ENCODE measurements at places on chromosomes 3 and 15. TPM values are rescaled to one million over a fixed set of nuclear protein-coding genes. Genes with fewer than 3 reads are reported as not detected.
A peak's percentile ranks its signal among the peaks of the same experiment; 100 is the strongest.

DNA sequence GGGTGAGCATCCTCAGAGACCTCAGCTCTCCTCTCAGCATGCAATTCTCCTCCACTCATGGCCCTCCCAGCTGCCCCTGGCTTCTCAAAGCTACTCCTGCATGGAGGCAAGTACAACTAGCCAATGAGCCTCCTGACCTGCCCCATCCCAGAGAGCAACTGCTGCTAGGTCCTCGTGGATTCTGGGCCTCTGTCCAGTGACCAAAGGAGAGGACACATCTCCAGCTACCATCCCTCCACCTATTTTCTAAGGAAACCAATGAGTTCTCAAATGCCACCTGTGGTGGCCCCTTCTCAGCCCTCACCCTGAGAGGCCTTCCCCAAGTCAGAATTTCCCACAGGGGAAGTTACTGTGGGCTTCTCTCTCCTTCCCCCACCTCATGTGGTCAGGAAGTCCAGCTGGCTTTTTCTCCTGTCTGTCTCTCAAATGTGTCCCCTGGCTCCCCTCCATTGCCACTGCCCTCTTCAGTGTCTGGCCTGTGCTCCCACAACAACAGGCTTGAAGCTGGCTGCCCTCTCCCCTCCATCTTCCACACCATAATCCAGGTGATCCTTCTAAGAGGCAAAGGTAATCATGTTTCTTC, 43.0 kb downstream of the LIPC start:
- DNase-seq: no peak
- no peaks in the 10 kb centered on the region for H3K27me3 ChIP-seq
- no peak overlapping the region for H3K4me3 ChIP-seq
- H3K36me3 ChIP-seq: no peaks in the 10 kb centered on the region
- H3K4me1 ChIP-seq: peaks cover 3% of the 10 kb centered on the region

DNA sequence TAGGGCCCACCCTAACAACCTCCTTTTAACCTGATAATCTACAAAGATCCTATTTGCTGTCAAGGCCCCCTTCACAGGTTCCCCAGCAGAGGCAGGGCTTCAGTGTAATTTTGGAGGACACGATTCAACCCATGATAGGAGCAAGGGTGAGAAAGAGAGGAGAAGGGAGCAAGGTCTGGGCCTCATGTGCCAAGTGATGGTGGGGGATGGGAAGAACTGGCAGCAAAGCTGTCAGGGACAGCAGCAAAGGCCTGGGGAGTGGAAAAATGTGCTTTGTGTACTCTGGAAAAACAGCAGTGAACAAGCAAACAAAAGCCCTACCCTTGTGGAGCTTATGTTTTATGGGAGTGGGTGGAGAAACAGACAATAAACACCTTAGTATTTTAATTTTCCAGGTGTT, 2.7 kb upstream of the GALNT15 start:
- H3K4me1 ChIP-seq: no peaks in the 10 kb centered on the region
- peaks cover 6% of the 10 kb centered on the region for H3K27me3 ChIP-seq
- H3K27ac ChIP-seq: no peak overlapping the region
- H3K36me3 ChIP-seq: no peaks in the 10 kb centered on the region
- DNase-seq: no peak
- H3K4me3 ChIP-seq: no peak overlapping the region

- H3K36me3 ChIP-seq: no peaks in the 10 kb centered on the region
- DNase-seq: no peak
- no peak overlapping the region for H3K27ac ChIP-seq
- H3K27me3 ChIP-seq: no peaks in the 10 kb centered on the region
- H3K4me3 ChIP-seq: no peak overlapping the region
Observed at GRCh38 chr3:178146406-178146831, 389.8 kb upstream of the KCNMB2 start.

- no peak overlapping the region for H3K27ac ChIP-seq
- DNase-seq: peak; percentile 64
- no peaks in the 10 kb centered on the region for H3K36me3 ChIP-seq
- H3K4me1 ChIP-seq: no peaks in the 10 kb centered on the region
Observed at GRCh38 chr3:129224984-129225393, 24.4 kb upstream of the COPG1 start.

DNA sequence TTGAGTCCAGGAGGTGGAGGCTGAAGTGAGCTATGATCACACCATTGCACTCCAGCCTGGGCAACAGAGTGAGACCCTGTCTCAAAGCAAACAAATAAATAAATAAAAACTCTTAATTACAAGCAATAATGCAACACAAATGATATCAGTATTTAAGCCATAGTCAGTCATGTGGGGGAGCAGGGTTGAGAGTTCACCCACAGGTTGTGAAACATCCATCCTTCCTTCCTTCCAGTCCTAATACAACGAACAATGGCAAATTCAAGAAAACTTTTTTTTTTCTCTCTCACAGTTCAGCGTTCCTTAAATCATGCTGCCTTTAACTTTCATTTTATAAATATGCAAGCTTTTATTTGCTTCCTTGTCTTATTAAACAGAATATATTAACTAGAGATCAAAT, 24.1 kb downstream of the ZNF592 start:
- H3K4me1 ChIP-seq: no peaks in the 10 kb centered on the region
- H3K4me3 ChIP-seq: no peak overlapping the region
- H3K27me3 ChIP-seq: no peaks in the 10 kb centered on the region
- peaks cover 78% of the 10 kb centered on the region for H3K36me3 ChIP-seq
- no peak overlapping the region for H3K27ac ChIP-seq

DNA sequence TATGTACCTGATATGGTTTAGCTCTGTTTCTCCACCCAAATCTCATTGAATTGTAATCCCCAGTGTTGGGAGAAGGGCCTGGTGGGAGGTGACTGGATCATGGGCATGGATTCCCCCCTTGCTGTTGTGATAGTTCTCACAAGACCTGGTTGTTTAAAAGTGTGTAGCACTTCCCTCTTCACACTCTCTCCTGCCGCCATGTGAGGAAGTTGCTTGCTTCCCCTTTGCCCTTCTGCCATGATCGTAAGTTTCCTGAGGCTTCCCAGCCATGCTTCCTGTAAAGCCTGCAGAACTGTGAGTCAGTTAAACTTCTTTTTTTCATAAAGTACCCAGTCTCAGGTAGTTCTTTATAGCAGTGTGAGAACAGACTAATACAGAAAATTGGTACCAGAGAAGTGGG, 93.1 kb downstream of the C3orf70 start:
- no peak overlapping the region for H3K4me3 ChIP-seq
- no peak for DNase-seq
- H3K4me1 ChIP-seq: no peaks in the 10 kb centered on the region
- H3K27me3 ChIP-seq: no peaks in the 10 kb centered on the region
- H3K27ac ChIP-seq: no peak overlapping the region
- H3K36me3 ChIP-seq: peaks cover 5% of the 10 kb centered on the region

DNA sequence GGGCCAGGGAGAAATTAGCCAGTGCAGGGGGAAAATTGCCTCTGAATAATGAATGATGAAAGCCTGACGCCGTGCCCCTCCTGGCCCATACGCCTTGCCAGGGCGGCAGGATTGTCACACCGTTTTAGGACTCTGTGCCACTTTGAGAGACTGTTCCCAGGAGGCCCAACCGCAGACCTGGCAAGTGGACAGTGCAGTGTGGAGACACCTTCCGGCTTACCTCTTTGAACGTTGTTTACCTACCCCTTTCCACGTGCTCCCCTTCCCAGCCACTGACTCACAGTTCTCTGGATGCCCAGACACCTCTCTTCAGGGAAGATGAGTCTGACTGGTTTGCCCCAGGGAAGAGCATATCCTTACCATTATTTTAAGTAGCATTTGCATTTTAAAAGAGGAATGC, 84.0 kb upstream of the PXYLP1 start:
- H3K27ac ChIP-seq: peak overlapping the region; percentile 66
- peak; percentile 48 for DNase-seq
- H3K27me3 ChIP-seq: no peaks in the 10 kb centered on the region

GRCh38 chr3:66320390-66320789, 99.6 kb downstream of the SLC25A26 start:
- no peak overlapping the region for H3K4me3 ChIP-seq
- no peak overlapping the region for H3K27ac ChIP-seq
- no peaks in the 10 kb centered on the region for H3K36me3 ChIP-seq
- H3K4me1 ChIP-seq: no peaks in the 10 kb centered on the region
- H3K27me3 ChIP-seq: no peaks in the 10 kb centered on the region

DNA sequence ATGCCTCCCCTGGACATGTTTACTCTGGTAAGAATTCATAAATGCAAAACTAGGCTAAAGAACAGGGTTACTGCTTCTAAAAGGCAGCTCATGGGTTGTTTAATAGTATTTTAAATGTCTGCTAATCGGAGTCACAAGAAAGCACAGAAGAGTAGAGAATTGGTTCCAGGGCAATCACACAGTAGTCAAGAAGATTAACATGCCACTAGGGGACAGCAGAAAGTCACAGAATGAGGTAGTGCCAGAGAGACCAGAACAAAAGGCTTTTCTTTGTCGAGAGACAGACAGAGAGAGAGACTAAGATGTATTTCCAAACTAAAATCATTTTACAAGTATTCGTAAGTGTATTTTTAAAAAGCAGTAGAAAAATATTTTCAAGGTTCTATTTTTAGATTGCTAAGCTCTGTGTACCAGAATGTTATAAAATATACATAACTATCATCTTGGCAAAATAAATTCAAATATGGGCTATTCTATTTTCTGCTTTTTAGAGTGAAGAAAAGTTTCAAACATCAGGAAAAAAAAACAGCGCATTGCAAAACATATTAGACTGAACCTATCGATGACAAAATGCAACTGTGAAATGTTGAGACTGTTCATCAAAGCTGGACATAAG, 78.3 kb upstream of the CDIN1 start:
- DNase-seq: peak; percentile 69
- no peaks in the 10 kb centered on the region for H3K27me3 ChIP-seq
- no peaks in the 10 kb centered on the region for H3K36me3 ChIP-seq
- no peaks in the 10 kb centered on the region for H3K4me1 ChIP-seq
- H3K4me3 ChIP-seq: no peak overlapping the region
- peak overlapping the region; percentile 25 for H3K27ac ChIP-seq

- no peaks in the 10 kb centered on the region for H3K27me3 ChIP-seq
- H3K4me1 ChIP-seq: no peaks in the 10 kb centered on the region
- no peak overlapping the region for H3K4me3 ChIP-seq
- H3K27ac ChIP-seq: no peak overlapping the region
Observed at GRCh38 chr3:70517124-70517890, 204.9 kb upstream of the MDFIC2 start.

DNA sequence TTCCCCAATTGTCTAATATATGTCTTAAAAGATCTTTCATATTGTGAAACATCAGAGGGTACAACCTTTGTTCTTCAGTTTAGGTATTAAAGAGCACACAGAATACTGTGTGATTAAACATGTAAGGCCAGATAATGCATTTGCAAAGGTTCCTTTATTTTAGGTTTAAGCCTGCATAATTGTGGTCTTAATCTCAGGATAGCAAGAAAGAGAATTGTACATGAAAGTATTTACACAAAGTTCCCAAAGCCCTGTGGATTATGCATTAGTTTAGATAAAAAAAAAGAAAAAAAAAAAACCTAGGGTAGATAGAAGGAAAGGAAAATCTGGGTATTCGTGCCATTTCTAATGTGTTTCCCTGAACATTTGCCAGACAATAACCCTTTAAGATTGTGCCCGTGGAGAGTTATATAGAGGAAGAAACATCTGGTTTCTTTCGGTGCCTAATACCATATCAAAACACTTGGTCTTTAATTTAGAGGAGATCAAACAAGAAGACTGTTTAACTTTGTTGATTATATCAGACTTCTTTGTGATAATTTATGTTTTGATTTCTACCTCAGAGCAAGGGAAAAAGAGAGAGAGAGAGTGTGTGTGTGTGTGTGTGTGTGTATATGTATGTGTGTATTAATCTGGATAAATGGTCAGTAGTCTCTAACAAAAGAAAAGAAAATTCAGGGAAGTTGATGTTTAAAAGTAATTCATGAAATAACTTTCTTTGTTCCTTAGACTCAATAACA, 139.6 kb upstream of the CGNL1 start:
- H3K4me3 ChIP-seq: no peak overlapping the region
- DNase-seq: no peak
- no peaks in the 10 kb centered on the region for H3K4me1 ChIP-seq

DNA sequence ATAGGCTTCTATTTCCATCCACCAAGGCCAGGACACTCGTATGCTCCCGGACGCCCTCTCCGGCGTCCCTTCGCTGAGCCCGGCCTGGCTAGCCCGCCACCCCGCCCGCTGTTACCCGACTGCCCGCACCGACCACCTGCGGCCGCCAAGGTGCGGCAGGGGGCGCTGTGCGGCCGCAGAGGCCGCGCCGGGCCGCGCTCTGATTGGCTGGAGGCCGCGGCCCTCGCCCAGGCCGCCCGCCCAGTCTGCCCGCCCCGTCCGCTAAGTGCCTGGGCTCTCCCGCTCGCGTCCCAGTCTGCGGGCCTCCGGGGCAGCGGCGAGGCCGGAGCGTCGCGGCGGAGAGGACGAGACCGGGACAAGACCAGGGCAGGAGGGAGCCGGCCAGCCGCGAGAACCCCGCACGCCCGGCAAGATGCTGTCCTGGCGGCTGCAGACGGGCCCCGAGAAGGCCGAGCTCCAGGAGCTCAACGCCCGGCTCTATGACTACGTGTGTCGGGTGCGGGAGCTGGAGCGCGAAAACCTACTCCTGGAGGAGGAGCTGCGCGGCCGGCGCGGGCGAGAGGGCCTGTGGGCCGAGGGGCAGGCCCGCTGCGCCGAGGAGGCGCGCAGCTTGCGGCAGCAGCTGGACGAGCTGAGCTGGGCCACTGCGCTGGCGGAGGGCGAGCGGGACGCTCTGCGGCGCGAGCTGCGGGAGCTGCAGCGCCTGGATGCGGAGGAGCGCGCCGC, at the start of gene SYNM:
SYNM (plus strand) TSS at position 293 of the 726 bp plus-strand sequence; CDS start at position 413, 120 bp downstream.
- H3K27me3 ChIP-seq: peaks cover 41% of the 10 kb centered on the region
- DNase-seq: peak; percentile 95
- H3K27ac ChIP-seq: no peak within 1 kb of the TSS
- H3K4me3 ChIP-seq: peak within 1 kb of the TSS; percentile 76
- H3K4me1 ChIP-seq: no peaks in the 10 kb centered on the region
- H3K36me3 ChIP-seq: no peaks in the 10 kb centered on the region

DNA sequence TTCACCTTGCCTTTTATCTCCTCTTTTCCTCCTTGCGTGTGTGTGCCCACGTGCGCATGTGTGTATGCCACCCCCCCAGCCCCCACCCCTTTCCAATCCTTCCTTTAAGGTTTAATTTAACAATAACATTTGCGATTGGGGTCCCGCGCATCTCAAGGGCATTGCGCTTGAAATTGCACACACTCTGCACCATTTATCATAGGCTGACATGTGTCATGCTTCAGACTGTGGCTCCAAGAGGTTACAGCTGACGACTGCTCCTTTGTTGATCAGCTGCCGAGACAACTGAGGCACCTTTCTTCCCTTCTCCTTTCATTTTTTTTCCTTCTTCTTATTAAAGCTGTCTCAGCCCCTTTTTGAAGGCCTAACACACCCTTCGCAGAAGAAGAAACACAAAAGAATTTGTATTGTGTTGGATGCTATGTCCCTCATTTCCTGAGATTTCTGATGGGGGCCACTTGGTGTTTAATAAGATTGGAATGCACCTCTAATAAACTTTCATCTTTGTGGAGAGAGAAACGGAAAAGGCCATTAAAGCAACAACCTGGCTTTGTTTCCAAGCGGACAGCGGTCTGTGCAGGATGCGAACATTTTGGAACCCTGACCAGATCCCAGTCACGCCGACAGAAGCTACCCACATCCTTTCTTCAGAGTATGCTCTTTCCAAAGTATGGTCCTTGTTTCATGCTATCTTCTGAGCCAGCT, 470.1 kb downstream of the MCTP2 start:
- no peak for DNase-seq
- H3K4me3 ChIP-seq: no peak overlapping the region
- H3K27me3 ChIP-seq: no peaks in the 10 kb centered on the region
- no peak overlapping the region for H3K27ac ChIP-seq

The EHD4 gene
- total RNA-seq: 16.9 TPM

The BTLA gene
- not detected for total RNA-seq

The CCDC13 gene
- 0.64 TPM for total RNA-seq

The RNU5B-1 gene
- not detected for total RNA-seq

The ITIH3 gene
- not detected for total RNA-seq

The ASB14 gene
- total RNA-seq: not detected

The MITF gene
- 3.0 TPM for total RNA-seq

The SLC15A2 gene
- total RNA-seq: 2.1 TPM

The ANKUB1 gene
- total RNA-seq: not detected

All from endodermal cell (in vitro differentiated cells).